ENCODE measurements at places on chromosomes 13 and 19. TPM values are rescaled to one million over a fixed set of nuclear protein-coding genes. Genes with fewer than 3 reads are reported as not detected.

- DNase-seq: no peak
Measured at GRCh38 chr19:5994405-5995165, 16.6 kb upstream of the RANBP3 start.

- DNase-seq: no peak
Measured at GRCh38 chr19:55096061-55096701, 20.5 kb downstream of the EPS8L1 start.

GRCh38 chr19:1177322-1178114 lies 3.5 kb upstream of the SBNO2 start:
- DNase-seq: peak; percentile 41

DNA sequence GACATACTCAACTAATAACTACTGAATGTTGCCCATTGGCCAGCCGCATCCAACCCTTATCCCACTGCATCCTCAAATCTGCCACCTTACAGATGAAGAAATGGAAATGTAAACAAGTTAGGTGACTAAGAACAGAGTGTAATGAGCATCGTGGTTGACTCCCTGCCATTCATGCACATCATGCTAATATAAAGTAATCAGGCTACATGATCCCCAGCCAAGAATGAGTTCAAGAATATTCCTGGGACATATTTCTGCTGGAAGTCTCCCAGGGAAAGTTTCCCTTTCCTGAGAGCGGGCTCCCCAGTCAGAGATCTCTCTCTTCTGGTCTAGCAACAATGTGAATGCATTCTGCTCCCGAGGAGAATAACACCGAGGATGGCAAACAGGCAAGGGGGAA lies 55.9 kb upstream of the SERP2 start:
- DNase-seq: no peak

DNA sequence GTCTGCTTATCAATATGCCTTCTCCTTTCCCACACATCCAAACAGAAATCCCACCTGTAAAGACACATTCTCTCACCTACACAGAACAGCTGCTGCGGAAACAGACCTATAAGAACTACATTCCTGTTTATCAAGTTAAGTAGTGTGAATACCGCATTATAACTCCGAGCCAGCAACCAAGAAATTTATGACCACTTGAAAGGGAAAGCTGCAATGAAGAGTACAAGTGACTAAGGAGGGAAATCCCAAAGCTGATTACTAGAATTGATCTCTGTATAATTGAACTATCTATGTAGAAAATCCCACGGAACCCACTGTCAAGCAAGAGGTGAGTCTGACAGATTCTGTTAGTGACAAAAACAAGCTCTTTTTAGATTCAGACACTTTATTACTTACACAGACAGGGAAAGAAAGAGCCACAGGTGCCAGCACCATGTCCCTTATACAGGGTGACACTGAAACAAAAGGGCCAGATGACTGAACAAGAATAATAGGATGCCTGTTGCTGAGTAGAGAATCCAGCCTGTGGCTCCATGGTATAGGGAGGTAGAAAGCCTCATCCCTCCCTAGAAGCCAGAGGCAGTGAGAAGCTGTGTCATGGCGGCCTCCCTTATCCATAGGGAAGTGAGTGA lies 1.6 kb upstream of the IGFL4 start:
- DNase-seq: no peak

DNA sequence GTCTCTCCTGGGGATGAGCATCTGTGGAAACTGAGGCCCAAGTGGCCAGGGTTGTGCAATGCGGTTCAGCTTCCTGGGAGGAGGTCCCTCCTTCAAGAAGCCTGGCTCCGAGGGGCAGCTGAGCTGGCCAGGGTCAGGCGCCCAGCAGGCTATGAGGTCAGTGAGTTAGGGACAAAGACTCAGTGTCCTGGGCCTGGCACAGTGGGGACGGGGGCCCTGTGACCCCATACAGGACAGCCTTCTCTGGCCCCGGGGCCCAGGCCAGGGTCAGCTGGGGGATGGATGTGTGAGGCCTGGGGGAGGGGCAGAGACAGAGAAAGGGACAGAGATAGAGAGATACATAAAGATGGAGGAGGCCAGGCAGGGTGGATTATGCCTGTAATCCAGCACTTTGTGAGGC lies 3.0 kb upstream of the IL12RB1 start:
- DNase-seq: no peak

GRCh38 chr19:36709423-36709822 lies 22.0 kb downstream of the ZNF567 start:
- DNase-seq: no peak

GRCh38 chr13:39091586-39091985 lies 53.3 kb downstream of the NHLRC3 start:
- DNase-seq: no peak

GRCh38 chr19:14699641-14700040 lies 9.8 kb downstream of the ZNF333 start:
- DNase-seq: no peak

- DNase-seq: no peak
Measured at GRCh38 chr13:34070006-34070405, 252.1 kb downstream of the RFC3 start.

The MAG gene
- 0.91 TPM for total RNA-seq

The LILRB5 gene
- total RNA-seq: 3.7 TPM

The CNN1 gene
- 870 TPM for total RNA-seq

The KIR2DL4 gene
- total RNA-seq: not detected

The KPNA3 gene
- 23.1 TPM for total RNA-seq

The PLK5 gene
- total RNA-seq: not detected
